ENCODE measurements at places on chromosomes 2 and 18. TPM values are rescaled to one million over a fixed set of nuclear protein-coding genes. Genes with fewer than 3 reads are reported as not detected.

DNA sequence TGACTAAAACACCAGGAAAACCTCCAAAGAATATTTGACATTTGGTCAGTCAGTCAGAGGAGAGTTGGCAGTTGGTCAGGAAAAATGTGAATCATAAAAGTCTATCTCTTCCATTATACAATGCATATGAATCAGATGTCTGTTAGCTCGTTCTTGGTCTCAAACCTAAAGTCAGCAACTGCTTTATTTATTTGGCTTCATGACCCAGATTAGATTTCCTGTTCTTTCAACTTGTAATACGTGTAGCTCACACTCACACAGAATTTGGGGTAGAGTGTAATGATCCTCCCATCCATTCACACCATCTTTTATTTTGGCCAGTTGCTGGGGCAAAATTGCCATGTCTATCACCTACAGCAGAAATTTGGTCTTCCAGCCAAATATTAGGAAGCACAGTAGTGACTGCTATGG lies 81.9 kb upstream of the COL5A2 start:
- peak; percentile 8 for DNase-seq

- no peak for DNase-seq
These were observed 3.5 kb upstream of the HAAO start for GRCh38 chr2:42795841-42796301.

DNA sequence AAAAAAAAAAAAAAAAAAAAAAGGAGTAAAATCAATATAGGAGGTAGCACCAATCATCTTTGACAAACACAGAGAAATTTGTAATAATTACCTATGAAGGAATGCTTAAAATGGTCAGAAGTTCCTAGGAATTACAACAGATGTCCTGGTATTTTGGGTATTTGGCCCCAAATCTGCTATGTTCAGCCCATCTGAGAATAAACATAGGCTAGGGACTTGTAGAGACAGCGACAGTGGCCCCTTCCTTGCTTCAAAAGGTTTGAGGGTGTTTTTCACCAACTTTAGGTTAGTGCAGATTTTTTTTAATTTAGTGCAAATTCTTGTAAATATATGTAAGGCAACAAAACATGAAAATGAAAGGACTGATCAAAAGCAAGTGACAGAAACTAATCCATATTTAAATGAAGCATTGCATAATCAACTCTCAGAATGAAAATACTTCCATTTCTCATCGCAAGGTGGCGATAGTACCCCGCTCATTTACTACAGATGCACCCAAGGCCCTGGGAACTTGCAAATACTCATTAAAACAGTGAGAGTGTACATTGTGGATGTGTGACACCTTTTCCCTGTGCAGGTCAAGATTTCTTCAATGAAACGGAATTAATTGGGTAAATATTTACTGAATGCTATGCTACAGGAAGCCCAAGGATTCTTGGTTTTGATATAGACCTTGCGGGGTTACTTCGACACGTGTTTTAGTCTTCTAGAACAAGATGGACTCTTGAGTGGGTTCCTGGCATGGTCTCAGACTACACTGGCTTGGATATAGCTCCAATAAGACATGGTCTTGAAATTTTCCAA lies 44.6 kb downstream of the FAM124B start:
- DNase-seq: peak; percentile 70

CDH19 gene
- 76.4 TPM for total RNA-seq
